ENCODE measurements at places on chromosomes 11 and 22.

GRCh38 chr22:37498289-37498909 is 12.2 kb upstream of the MFNG start:
- peak; percentile 35 for DNase-seq

GRCh38 chr11:78742430-78742829 is 167.8 kb upstream of the NARS2 start:
- DNase-seq = no peak

DNA sequence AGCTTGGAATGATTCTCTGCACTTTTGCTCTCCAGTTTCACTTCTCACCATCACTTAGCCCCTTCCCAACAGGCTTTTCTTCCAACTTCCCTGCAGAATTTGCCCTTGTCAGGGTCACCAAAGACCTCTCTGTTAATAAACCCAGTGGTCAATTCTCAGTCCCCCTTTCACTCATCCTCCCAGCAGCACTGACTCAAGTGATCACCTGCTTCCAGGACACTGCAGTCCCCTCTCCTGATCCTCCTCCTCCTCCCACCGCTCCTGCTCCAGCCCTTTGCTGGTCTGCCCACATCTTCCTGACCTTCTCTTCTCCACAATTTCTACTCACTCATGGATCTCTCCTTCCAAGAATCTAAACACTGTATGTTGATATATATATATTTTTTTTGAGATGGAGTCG is 57.9 kb downstream of the SHISAL1 start:
- DNase-seq = no peak

DNA sequence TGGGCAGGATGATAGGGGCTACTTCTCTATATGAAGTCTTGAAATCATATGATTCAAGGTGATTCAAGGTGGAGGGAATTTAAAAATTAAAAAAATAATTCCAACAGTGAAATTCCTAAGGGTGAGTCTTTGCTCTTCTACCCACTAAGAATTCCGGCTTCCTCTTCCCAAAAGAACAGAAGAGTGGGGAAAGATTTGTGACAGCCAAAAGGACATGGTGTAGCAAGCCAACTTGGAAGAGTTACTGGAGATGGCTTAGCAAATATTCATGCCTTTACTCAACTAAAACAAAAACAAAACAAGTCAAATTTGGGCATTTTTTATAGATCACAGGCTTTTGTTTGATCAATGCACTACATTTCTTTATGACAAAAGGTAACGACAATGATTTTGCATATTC is 12.3 kb downstream of the ZBED5 start:
- DNase-seq = no peak

DNA sequence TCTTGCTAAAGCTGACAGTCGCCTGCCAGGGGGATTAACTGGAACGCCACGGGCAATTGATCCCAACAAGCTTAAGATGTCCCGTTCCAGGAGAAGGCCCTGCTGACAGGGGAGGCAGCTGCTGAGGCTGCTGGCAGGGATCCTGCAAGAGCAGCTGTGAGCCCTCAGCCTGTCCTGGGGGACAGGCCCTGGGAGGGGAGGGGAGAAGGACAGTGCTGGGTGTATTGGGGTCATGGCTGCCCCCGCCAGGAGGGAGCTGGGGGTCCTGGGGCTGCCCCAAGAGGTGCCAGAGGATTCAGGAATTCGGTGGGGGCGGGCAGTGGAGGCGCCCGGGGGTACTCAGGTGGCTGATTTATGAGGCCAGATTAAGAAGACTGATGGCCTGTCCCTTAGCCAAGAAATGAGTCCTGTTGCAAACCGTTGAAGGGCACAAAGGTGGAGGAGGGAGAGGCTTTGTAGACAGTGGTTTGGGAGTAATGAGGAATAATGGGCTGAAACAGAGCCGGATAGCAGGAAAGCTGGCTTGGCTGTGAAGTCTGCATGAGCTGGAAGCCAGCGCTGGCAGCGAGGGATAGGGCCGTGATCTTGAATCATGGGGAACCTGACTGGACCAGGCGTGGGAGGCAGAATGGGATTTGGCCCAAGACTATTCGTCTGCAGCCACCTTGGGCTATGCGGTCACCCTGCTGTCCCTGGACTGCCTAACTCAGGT is 133.5 kb downstream of the CACNA1I start:
- no peak for DNase-seq

DNA sequence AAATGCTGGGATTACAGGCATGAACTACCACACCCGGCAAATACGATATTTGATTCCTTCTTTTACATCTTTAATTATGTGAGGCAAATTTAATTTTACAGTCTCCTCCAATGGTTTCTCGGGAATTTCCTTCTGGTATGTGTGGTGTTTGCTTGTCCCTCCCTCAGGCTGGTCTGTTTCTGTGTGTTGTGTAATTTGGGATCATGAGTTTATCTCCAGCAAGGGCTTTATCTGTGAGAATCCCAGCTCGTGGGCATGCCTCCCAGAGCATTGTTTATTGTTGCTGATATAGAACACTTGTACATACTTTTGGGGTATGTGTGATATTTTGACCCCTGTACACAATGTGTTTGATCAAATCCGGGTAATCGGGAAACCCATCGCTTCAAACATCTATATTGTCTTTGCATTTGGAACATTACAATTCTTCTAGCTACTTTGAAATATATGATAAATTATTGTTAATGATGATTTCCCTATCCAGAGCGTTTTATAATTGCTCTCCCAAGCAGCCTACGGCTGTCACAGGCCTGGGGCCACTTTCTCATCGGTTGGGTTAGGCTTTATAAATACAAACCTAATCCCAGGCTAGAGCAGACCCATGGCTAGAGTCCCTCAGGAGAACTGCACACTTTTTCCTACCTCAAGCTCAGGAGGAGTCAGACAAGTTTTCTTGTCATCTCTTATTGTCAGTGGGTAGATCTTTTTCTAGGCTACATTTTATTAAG is 15.0 kb upstream of the PRR5 start:
- no peak for DNase-seq

DNA sequence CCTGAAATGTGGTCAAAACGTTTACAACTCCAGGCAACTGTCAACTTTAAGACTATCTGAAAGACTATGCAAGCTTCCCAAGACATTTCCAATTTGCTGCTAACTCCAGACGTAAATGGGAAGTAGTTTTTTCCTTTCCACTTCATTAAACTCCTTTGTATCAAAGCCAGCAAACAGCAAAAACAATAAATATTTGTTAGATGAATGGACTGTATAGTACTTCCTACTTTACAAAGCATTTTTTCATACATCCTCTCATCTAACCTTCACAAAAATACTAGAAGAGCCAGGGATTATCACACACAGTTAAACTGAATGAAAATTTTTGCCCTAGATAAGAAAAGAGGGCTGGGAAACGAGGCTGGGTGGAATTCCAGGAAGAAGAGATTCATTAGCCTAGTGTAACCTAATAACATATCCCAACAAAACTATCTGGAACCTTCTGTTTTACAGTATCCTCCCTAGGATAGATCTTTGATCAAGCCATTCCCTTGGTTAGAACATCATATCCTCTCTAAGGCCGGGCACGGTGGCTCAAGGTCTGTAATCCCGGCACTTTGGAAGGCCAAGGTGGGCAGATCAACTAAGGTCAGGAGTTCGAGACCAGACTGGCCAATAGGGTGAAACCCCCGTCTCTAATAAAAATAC is 10.4 kb downstream of the NUP98 start:
- DNase-seq = no peak

GRCh38 chr22:22059291-22060002 is 76.9 kb upstream of the TOP3B start:
- DNase-seq = no peak

DNA sequence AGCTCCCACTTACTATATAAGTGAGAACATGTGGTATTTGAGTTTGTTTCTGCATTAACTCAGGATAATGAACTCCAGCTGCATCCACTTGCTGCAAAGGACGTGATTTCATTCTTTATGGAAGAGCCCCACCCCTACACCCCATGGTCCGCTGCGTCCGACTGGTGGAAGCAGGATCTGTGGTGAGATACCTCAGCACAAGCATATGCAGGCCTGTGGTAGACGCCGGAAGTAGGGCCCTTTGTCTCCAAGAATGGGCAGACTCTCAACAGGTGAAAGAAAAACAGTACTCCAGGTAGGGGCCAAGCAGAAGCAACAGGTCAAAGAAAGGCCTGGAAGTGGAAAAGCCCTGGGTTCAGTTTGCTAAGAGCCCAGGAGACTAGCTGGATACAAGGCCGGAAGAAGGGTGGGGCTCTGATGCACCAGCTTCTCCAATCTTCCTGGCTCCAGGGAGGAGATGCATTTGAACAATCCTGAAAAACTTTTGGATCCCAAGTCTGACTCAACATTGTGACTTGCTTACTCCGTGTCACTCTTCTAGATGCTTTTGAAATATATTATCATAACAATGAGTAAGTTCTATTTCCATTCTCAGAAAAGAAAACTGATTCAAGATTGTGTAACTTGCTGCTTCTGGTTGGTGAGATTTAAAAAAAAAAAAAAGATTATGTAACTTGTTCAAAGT is 30.4 kb downstream of the NEAT1 start:
- no peak for DNase-seq

GRCh38 chr11:65887723-65888162 is 528 bp downstream of the FIBP start:
- no peak for DNase-seq

- no peak for DNase-seq
Observed at GRCh38 chr11:111205632-111206385, 39.7 kb upstream of the POU2AF2 start.

DNA sequence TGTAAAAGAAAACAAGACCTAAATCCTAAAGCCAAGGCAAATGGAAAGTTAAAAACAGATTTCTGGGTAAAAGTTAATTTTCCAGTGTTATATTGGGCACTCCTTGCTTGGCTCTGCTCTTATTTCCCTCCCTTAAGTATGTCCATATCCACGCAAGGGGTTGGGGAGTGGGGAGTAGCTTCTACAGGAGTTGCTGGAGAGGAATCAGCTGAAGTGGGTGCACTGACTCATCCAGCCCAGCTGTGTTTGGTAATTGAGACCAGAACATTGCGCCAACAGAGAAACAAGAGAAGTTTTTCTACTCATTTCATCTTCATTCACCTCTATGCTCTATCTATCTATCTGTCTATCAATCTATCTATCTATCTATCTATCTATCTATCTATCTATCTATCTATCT is 298.4 kb upstream of the PDGFD start:
- DNase-seq = no peak
